ENCODE measurements at places on chromosomes 3 and 15.
A peak's percentile ranks its signal among the peaks of the same experiment; 100 is the strongest.

DNA sequence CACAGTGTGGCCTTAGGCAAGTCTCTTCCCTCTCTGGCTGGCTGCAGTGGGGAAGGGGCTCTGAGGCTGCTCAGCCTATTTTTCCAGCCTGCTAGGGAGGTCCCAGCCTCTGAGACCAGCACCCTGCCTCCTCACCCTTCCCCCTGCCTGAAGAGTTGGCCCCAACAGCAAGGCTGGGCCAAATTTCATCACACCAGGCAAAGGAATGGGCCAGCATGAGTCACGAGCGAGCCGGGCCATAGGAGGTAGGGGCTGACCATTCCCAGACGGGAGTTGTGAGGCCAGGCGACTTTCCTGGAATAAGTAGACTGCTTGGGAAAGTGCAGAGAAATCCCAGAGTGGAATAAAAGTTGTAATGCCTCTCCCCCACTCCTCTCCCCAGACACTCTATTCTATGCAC, 5.7 kb upstream of the FBLN2 start:
- no peak for DNase-seq

DNA sequence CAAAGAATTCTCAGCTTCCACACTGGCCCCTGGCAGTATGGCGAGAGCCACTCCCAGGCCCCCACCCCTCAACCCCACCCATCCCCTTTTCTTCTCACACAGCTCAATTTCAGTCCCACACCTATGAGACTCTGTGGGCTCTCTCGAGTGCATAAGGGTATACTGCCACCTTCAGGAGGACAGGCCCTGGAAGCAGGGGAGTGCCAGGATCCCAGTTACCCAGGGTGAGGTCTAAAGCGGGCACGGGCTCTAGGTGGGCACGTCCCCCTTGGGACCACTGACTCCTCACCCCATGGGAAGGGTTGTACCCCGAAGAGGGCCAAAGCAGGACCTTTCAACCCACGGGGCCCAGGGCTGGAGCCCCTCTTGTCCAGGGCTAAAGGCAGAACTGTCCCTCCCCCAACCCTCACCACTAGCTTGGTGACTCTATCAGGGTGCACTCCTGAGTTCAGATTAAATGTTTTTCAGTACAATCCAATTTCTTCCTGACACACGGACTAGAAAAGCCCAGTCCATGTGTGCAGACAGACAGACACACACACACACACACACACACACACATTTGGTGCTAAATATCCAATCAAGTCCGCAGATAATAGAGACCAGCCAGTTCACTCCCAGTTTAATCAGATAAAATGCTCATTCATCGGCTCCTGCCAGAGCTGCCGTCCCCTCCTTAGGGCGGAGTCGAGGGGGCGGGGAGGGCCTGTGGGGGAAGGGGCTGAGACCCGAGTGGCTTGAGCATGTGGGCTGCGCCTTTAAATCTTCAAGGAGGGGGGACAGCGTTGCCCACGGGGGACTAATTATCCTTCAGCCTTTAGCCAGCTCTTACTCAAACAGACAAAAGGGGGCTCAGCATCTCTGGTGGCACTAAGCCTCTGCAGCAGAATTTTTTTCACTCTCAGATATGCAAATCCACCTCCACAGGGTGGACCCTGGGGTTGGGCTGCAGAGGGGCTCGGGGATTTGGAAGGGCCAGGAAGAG, 59.3 kb downstream of the CYP11A1 start:
- DNase-seq: peak; percentile 33

GRCh38 chr3:48951764-48952163, 33.1 kb downstream of the ARIH2 start:
- DNase-seq: no peak

DNA sequence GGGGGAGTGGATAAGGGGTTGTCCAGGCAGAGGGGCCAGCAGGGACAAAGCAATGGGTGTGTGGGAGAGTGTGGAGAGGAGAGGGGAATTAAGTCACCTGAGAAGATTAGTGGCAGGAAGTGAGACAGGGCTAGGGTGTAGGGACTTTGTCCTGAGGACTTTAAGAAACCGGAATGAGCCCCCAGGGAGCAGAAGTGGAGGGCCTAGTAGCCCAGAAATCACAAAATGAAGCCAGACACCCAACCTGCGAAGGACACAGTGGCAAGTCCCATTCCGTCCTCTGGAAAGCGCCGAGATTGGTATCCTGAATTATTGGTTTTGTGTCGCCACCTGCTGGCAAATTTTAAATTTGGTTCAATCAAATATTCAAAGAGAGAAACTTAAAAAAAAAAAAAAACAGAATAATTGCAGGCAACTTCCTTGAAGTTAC, 78.0 kb upstream of the SLC25A36 start:
- DNase-seq: peak; percentile 2

GRCh38 chr15:58398643-58399042, 33.1 kb upstream of the LIPC start:
- no peak for DNase-seq

DNA sequence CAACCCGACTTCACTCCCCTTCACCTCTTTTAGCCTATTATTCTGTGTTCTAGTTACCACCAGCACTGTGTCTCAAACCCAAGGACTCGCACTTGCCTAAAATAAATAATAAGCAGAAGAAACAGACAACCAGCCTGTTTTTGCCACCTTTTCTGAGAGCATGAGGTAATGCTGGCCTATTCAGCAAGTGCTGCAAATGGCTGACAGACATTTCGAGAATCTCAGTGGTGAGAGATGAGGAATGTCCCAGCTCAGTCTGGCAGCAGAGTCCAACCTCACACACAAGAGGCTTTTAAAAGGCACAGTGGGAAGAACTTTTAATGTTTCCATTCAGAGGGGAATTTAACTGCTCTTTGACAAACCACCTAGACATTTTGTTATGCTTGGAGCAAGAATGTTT, 143.3 kb upstream of the GMNC start:
- no peak for DNase-seq

DNA sequence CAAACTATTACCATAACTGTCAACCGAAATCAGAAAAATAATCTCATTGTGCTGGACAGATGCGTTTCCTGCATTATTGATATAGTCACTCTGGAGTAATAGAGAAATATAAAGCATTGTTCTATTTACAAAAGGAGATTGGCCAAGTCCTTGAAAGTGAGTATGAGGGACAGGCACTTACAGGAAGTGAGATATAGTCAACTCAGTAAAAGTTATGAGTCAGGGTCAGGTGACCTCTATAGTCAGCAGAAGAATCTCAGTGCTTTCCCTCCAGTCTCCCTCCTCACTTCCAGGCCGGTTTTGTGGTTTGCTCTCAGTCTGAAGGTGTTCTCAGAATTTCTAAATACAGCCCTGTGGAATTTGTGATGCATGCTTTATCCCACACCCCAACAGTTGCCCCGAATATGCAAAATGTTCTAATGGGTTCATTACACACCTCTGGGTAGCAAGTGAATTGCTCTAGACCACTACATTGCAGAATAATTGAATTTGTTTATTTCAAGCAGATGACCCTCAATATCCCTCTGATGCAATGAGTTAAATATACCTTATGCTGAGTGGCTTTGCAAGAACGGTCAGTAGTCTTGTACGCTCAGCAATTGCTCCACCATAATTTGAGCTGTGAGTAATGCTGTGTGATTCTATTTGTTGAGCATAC, 787.7 kb downstream of the MCTP2 start:
- no peak for DNase-seq

GRCh38 chr3:27160146-27160545, 209.0 kb downstream of the NEK10 start:
- no peak for DNase-seq

GRCh38 chr3:149555927-149556326, 81.4 kb downstream of the TM4SF4 start:
- DNase-seq: no peak

DNA sequence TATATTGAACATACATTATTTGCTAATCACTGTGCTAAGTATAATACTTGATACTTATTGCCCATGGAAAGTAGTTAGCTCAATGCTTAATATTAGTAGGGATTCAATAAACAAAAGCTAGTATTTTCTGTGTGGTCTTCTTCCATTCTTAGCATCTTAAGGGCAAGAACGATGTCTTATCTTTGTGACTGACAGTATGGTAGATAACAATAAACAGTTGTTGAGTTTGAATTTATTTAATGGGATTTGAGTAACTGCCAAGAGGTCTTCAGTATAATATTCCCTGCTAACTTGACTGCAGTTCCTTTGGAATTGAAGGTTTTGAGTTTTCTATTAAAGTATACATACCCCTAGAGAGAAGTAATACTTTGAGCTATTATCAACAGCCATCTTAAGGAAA, 70.1 kb downstream of the ZNF609 start:
- DNase-seq: no peak

DNA sequence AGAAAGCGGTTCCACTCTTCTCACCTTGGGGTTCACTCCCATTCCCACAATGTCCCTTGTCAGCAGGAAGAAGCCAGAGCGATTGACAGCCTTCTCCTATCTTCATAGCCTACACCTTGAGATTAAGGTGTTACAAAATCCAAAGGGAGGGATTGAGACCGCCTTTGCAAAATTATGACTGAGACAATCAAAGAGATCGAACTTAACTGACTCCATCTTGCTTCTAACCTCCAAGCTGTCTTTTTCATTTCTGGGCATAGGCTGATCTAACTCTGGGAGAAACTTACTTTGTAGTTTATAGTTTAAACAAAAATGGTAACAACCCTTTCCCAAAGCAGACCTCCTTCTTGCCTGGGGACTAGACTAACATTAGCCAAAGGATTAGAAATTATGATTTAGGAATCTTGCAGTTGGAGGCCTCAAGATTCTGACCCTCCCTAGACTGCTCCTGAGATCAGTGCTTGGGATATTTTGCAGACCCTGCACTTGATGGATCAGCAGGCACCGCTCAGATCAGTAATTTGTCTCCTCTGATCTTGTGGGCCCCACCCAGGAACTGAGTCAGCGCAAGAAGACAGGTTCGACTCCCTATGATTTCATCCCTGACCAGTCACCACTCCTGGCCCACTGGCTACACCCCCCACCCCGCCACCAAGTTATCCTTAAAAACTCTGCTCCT, 40.0 kb downstream of the PAQR5 start:
- DNase-seq: no peak

DNA sequence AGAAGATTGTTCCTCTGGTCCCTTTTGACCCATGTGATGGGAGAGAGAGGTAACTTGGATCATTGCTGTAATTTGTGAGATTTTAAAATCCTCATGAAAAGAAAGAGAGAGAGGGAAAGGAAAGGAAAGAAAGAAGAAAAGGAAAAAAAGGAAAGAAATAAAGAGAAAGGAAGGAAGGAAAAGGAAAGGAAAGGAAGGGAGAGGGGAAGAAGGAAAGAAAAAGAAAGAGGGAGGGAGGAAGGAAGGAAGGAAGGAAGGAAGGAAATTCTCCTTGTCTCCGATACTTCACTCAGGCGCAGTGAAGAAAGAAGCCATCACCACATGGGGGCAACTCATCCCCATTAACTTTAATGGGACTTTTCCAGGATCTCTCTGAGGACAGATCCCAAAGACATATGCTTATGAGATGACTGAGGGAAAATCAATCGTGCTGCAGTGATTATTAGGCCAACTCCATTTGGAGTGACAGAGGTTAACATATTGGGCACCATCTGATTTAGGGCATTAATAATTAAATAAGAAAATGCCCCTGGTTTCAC, 123.0 kb downstream of the MEGF11 start:
- DNase-seq: no peak

DNA sequence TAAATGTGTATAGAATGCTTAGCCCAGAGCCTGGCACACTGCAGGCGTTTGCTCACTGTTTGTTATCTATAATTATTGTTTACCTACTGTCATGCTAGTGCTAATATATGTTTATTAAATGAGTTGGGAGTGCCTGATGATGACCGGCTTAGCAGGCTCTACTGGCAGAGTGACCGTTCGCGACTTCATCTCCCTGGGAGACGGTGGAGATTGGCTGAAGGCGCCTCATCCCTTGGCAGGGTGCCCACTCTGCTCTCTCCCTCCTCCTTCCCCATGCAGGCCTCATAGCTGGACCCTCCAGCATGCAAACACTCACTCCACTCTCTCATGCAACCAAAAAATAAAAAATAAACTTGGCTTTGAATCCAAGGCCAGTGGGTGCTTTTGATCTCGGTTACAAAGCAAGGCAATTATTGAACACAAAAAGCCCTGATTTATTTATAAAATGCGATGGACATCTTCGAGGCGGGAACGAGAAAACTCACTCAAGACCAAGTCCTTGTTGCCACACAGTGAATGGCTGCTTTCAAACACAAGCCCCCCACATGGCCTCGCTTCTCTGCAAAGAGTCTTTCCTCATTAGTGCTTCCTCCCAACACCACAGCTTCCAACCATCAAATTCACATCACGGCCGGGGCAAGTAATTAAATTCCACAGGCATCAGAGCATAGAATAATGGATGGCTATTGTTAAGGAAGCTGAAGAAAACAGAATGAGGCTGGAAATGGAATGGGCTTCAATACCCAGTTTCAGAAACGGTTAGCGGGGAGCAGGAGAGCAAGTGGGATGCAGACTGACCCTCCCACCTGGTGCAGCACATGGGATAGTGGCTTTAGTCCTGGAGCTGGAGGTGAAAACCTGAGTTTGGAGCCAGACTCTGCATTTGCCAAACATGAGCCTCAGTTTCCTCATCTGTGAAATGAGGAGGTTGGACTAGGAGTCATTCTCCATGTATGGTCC, 135.7 kb upstream of the RAD18 start:
- peak; percentile 57 for DNase-seq

DNA sequence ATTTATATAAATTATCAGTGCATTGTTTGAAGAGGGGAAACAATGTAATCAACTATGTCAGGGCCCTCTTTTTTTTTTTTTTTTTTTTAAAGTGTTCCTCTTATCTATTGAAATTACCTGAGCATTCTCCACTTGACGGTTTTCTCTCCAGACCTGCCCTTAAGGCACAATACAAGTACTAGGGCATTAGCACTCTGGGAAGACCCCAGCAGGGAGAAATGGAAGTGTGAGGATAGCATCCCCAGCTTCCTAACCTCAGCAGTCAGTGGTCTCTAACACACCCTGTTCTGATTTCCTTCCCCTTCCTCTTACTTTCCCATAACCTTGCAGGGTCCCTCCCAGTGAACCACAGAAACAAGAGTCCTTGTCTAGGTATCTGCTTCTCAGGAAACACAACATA, 458.3 kb upstream of the ARL6 start:
- no peak for DNase-seq

- DNase-seq: no peak
These were observed 51.3 kb downstream of the DRD3 start for GRCh38 chr3:114127517-114127916.

DNA sequence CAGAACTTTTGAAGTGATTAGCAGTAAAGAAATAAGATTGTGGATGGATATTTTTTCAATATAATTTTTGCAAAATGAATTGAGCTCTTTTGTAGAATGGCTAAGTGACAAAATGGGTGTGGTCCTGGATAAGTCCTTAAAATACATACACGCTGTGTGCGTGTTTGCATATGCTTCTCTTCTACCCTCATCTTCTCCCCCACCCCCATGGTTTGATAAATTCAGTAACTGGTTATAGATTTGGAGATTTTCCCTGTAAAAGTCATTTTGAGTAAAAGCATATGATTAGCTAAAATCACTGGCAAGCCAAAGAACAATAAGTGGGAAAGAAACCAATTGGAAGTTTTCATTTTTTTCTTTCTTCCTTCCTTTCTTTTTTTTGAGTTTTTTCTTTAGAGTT, 453.9 kb upstream of the MDFIC2 start:
- DNase-seq: no peak

Data from hypothalamus (tissue), 51 donors.